ENCODE measurements at places on chromosomes 3 and 15.

DNA sequence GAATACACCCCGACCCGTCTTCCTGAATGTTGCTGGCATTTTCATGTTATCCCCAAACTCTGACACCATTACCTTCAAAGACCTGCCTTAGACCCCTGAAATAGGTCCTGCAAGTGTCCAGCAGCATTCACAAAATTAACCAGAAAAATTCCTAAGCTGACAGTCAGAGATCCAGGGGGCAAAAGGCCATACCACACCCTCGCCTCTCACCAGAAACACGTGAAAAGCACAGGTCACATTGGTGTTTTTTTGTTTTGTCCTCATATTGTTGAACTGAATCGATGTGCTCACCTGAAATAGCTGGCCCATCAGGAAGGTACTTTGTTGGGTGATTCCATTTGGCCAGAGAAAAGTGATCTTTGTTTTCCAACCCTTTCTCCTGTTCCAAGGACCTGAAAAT, 113.1 kb upstream of the HES1 start:
- DNase-seq: no peak

DNA sequence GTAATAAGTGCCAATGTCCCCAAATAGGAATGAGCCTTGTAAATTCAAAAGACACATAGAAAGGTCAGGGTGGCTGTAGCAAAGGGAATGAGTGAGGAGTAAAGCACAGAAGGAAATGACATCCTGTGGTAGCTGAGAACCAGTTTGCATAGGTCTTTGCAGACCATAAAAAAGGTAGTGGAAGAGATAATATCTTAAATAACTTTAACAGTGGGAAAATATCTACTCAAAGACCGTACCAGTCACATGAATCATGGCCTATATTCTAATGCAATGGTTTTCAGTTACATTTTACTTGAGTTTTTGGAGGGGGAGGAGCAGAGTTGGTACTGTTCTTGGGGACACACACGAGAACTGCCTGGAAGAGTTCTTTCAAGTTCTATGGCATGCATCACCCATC, 297.3 kb upstream of the ADAMTS9 start:
- no peak for DNase-seq

DNA sequence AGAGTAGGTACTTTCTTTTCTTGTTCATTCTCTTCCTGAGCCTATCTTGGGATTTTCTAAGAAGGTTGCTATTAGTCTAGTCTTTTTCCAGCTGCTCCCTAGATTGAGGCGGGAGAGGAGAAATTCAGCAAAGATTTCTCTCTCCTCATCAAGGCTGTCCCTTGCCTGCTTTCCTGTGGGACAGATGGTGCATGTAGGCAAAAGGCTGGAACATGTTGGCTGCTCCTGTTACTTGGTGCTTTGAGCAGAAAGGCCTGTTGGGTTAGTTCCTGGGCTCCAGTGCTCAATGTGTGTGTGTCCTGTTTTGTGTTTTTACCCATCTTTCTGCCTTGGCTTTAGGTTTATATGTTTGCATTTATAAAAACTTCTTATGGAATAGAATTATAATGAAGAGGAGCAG, 9.1 kb upstream of the SNRPN start:
- no peak for DNase-seq

DNA sequence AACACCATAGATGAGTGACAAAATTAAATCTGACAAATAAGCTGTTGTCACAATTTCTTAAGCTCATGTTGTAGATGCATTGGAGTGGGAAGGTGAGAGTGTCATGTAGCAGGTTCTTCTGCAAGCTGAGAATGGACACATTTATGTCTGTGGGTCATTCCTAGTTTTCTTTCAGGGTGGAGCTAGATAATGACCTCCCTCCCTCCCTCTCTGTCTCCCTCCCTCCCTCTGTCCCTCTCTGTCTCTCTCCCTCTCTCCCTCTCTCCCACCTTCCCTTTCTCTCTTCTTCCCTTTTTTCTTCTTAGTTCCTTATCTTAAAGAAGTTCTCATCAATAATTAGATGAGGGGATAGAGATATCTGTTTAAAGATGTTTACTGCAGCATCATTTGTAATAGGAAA, 36.0 kb downstream of the PXYLP1 start:
- DNase-seq: no peak

GRCh38 chr15:90684281-90684680, 32.9 kb upstream of the BLM start:
- DNase-seq: no peak

Data from NCI-H2081 (cell line).